ENCODE measurements at places on chromosomes 11 and 22. TPM values are rescaled to one million over a fixed set of nuclear protein-coding genes. Genes with fewer than 3 reads are reported as not detected.
A peak's percentile ranks its signal among the peaks of the same experiment; 100 is the strongest.

Gene TTC36
- total RNA-seq, result 8.2 TPM

GRCh38 chr11:3732671-3733436 lies 61.7 kb upstream of the CHRNA10 start:
- H3K27ac ChIP-seq, result no peak overlapping the region
- H3K27me3 ChIP-seq, result no peaks in the 10 kb centered on the region
- peak; percentile 61 for DNase-seq
- no peaks in the 10 kb centered on the region for H3K4me1 ChIP-seq

GRCh38 chr22:20436768-20437612 lies 635 bp downstream of the SCARF2 start:
- H3K36me3 ChIP-seq, result no peaks in the 10 kb centered on the region
- H3K4me1 ChIP-seq, result peaks cover 6% of the 10 kb centered on the region
- peak overlapping the region; percentile 59 for H3K4me3 ChIP-seq
- peak overlapping the region; percentile 68 for H3K27ac ChIP-seq
- peaks cover 21% of the 10 kb centered on the region for H3K27me3 ChIP-seq

GRCh38 chr11:92810423-92811064 lies 158.9 kb upstream of the MTNR1B start:
- no peaks in the 10 kb centered on the region for H3K4me1 ChIP-seq
- peaks cover 5% of the 10 kb centered on the region for H3K27me3 ChIP-seq
- H3K4me3 ChIP-seq, result no peak overlapping the region

Data from cardiac muscle cell (in vitro differentiated cells and primary cell).